ENCODE measurements at places on chromosomes 13 and 19.

- no peak for DNase-seq
These were observed 1.6 kb upstream of the BEST2 start for GRCh38 chr19:12749938-12750521.

DNA sequence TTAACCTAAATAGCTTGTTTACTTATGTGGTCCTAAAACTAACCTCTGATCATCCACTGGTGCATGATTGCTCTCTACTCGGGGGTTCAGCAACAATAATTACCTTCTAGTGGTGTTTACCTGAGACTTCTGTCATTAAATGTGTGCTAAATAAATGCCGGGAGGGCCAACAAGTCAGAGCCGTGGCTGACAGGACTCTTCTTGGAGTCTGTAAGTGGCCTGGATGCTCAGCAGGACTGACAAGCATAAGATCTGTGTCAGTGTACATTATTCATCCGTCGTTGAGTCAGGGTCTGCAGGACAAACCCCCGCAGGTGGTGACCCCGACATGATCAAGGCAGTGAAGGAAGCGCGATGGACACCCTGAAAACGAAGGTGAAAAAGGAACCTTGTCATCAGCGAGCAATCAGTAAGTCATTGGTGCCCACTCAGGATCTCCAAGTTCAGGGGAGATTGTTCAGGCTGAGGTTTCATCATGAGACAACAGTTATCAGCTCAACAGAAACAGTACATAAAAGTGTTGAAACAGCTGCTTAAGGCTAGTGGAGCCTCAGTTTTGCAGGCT is 1466.9 kb downstream of the UQCRFS1 start:
- no peak for DNase-seq

DNA sequence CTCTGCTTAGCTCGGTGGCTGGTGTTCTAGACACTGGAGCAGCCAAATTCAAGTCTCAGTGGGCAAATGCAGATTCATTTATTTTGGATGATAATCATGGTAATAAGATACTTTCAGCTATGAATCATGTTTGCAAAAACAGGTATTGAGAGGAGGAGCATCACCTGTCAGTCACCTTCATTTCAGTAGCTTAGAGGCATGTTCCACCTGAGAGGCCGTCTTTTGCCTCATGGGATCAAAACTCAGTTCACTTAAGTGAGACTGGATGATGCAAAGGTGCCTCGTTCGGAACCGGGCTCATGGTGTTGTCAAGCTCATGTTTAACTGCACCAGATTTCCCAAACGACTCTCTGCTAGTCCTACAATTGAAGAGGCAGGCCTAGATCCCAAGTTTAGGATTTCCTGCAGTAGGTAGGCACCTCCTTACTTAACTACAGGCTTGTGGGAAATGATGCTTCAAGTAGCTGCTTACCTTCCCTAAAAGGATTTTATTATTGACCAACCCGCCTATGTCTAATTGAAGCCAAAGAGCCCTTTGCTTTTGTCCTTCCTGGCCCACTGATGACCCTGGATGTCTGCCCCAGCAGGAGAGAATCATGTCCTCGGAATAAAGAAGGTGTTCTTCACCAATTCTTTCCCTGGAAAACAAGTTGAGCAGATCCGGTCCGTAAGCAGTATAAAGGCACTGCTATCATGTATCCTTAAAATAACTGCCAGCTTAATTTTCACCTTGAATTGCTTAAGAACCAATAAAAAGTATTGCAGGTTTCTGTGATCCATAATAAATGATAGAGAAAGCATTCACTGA is 60.0 kb downstream of the ZAR1L start:
- DNase-seq: no peak

DNA sequence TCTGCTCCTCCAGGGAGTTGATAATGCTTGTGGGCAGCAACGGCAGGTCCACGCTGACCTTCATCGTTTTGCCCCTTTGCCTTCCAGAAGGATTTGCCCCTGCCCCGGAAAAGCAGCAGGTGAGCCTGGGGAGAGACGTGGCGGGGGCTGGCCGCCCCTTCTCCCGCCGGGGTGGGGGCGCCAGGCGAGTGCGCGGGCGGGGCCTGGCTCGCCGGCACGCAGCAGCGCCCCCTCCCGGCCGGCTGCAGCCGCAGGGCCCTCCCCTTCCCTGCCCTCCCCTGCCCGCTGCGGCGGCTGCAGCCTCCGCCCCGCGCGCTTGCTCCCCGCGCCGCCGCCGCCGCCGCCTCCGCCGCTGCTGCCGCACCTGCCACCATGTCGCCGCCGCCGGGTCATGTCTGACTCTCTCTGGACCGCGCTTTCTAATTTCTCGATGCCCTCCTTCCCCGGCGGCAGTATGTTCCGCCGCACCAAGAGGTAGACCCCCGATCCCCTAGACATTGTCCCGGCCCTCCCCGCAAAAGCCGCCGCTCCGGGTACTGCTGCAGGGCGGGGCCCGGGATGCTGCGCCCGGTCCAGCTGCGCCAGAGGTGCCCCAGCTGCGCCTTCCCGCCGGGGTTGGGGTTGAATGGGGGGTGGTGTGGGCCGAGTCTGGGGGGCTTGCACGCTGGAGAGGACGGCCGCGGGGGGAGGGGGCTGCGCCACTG is at the start of gene MAST1:
MAST1 (plus strand) TSS at position 334 of the 704 bp plus-strand sequence; CDS start at position 392, 58 bp downstream.
- DNase-seq: peak; percentile 27

DNA sequence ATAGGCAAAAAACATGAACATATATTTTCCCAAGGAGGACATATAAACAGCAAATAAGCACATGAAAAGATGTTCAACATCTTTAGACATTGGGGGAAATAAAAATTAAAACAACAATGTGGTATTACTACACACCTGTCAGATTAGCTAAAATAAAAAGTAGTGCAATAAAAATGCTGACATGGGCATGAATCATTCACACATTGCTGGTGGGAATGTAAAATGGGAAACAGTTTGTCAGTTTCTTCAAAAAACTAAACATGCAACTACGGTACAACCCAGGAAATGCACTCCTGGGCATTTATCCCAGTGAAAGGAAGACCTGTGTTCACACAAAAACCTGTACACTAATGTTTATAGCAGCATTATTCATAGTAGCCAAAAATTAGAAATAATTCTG is 5.3 kb upstream of the SUCLA2 start:
- DNase-seq: no peak

DNA sequence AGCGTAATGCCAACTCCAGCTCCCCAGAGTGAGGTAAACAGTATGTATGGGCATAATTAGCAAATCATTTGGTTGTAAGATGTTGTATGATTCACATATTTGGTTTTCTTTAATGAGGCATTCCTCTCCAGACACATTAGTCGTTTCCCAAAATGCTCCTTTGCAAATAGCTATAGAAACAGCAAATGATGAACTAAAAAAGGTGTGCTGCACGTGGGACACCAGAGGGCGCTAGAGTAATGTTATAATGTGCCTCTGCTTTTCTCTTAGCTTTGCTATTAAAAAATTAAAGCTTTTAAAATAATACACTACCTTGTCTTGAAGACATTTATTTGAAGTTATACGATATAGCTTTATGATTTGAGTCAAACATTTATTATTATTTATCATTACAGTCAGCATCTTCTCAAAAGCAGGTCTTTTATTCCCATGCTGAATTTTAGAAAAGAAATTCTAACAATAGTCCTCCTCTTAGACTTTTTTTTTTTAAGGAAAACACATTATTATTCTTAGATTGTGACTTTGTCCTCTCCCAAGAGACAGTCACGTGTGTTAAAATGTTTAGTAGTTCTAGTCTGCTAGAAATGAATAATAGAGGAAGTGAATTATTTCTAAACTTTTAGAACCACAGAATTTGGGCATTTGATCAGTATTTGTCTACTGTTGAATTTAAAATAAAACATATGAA is 121.6 kb upstream of the FRY start:
- peak; percentile 47 for DNase-seq

DNA sequence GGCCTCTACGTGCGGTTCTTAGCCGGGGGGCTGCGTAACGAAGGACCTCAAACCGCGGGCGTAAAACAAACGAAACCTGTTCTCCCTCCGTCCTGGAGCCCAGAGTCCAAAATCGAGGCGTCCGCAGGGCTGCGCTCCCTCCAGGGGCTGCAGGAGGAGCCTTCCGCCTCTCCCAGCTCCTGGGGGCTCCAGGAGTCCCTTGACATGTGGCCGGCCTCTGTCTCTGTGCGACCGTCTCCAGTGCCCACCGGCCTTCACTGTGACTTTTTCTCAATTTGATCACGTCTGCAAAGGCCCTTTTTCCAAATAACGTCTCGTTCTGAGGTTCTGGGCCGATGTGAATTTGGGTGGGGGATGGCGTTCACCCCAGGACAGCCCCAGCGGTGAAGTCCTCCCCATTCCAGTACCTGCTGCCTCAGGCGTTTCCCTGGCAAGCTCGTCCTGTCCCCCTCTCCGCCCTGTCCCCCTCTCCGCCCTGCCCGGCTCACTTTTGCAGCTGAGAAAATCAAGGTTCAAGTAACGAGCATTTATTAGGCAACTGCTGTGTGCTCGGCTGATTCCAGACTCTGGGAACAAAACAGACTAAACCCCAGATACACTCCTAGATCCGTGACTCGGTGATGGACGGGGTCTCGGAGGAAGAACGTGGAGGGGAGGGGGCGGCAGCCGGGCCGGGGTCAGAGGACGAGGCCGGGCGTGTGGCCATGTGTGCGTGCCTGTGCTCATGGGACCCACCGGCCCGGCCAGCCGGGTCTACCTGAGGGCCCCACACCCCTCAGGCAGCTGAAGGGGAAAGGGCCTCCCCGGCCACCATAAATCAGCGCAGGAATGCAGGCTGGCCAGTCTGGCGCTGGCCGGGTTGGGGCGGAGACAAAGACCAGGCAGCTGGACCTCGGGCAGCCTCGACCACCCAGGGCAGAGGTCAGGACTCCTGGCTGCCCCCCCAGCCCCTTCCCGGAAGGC is 28.1 kb upstream of the WDR18 start:
- no peak for DNase-seq

GRCh38 chr13:44301639-44302015 is 72.0 kb upstream of the SERP2 start:
- DNase-seq: no peak

- DNase-seq: peak; percentile 88
These were observed 38.3 kb downstream of the ARHGEF7 start for GRCh38 chr13:111153279-111153976.

DNA sequence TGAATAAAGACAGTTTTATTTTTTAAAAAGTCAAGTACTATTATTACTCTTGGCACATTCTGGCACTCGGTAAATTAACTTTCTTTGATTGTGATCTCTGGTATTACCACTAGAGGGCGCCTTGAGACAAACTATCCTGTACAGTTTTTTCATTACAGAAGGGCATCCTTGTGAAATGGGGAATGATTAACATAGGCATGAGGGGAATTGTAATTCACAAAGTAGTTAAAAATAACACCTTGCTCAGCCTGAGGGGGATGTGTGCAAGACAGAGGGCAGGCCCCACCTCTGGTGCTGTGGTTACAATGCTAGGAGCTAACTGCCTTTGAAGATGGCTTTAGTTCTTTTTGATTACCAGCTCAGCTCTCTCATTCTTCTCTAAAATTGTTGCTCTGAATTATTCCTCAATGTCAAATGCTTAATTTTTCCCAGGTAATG is 24.2 kb upstream of the C1QTNF9B start:
- DNase-seq: no peak

- no peak for DNase-seq
These were observed 502.7 kb downstream of the UQCRFS1 start for GRCh38 chr19:28710278-28710677.

DNA sequence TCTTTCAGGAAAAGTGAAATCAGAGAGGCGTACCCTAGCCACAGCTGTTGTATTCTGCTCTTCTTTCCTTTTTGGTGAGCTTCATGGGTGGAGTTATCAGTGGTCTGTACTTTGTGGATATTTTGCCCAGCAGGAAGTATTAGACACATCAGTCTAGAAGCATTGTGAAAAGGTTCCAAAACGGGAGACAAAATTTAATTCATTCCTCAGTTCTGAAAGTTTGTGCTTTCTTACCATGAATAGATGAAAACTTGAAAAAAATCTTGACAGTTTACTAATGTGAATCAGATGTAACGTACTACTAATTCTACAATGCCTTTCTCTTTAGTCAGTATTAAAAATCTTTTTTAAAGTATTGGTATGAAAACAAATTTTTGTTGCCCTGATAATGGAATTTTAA is 116.8 kb downstream of the DNAJC3 start:
- DNase-seq: no peak

GRCh38 chr19:14354445-14354844 is 26.8 kb upstream of the ADGRE5 start:
- no peak for DNase-seq

- DNase-seq: no peak
These were observed 13.6 kb downstream of the EMP3 start for GRCh38 chr19:48338802-48339503.

DNA sequence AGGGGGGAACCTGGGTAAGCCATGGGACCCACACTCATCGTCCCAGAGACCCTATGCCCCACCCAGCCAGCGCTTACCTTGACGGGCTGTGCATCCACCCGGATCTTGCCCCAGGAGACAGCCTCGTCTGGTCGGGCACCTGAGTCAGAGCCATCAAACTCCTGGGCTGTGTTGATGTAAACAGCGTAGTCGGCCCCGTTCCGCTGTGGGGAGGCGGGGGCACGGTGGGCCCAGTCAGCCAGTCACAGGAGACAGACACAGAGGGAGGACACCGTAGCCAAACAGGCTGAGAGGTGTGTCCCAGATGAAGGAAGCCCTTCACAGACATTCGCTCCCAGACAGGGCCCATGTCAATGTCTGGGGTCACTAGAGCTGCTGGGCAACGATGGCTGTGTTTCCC is 5.7 kb downstream of the DHPS start:
- DNase-seq: no peak

GRCh38 chr19:18778826-18779495 is 12.1 kb downstream of the COMP start:
- no peak for DNase-seq

- no peak for DNase-seq
These were observed 7.7 kb downstream of the ATP13A1 start for GRCh38 chr19:19655641-19656343.

GRCh38 chr13:97284558-97284957 is 62.4 kb downstream of the MBNL2 start:
- no peak for DNase-seq

DNA sequence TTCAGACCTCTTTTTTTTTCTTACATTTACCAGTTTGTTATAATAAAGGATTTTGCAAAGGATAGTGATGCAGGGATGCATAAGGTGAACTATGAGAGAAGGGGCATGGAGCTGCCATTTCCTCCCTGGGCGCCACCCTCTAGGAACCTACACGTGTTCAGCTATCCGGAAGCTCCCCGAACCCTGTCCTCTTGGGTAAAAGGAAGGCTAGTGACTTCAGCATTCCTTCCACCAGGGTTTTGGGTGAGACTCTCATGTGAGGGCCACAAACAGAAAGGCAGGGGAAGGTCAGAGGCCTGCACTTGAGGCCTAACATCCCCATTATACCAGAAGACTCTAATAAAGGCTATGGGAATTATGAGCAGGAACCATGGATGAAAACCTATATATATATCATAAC is 57.3 kb downstream of the IFT88 start:
- DNase-seq: no peak

GRCh38 chr13:23991119-23991518 is 93.8 kb upstream of the C1QTNF9B start:
- DNase-seq: no peak

DNA sequence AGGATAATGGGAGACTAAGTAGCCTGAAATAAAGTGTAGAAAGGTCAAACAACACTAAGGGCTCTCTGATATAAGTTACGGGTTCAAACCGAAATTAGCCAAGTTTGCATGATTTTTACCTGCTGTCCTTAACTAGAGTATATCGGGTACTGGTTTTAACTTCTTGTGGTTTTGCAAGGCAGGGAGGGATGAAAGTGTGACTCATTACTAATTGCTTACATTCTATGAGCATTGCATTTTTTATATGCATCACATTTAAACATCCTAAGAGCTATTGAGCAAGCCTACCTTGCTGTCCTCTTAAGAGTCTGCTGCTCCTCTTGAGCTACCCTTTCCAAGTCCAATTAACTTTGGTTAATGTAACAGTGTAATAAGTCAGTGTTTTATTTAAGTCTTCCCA is 415.4 kb downstream of the SLITRK5 start:
- no peak for DNase-seq
